NCI-H146 (cell line): ENCODE measurements at places on chromosomes 12 and 14.

DNA sequence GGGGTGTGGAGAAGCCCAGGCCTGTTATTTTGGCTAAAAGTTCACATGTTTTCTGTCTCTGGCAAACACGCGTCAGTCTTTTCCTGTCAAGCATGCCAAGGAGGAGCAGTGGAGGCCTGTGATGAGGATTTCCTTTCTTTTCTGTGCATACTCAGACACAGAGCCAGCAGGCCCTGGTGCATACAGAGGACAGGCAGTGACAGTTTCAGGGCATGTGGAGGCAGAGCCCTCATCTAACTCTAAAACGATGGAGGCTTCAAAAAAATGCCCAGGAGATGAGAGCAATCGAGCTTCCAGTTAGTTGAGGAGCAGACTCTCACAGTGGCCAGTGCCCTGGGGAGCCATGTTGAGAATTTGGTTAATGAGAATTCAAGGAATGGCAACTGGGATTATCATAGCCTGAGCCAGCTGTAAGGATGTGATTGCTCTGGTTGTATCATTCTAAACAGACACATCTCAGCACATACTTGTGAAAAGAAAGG lies 66.5 kb downstream of the TRAFD1 start:
- no peak for DNase-seq

DNA sequence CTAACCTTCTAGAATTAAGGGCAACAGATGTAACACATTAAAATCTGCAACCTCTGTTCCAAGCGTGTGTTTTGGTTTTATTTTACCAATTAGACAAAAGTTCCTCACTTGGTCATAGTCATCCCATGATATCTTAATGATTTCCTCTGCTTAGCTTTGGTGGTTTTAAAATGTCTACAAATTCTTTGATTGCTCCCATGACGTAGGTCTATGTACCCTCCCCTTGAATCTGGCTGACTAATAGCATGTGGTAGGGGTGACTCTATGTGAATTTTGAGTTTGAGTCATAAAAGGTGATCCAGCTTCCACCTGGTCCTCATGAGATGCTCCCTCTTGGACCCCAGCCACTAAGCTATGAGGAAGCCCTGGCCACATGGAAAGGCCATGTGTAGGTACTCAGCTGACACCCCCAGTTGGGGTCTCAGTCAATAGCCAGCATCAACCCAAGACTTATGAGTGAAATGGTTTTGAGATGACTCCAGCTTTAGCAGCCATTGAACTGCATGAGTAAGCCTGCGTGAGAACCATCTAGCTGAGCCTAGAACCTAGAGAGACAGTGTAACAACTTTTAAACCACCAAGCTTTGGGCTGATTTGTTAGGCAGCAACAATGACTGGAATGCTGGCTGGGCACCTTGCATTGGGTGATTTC lies 247.1 kb downstream of the MSRB3 start:
- DNase-seq = no peak

GRCh38 chr14:69288011-69288771 lies 28.2 kb downstream of the GALNT16 start:
- no peak for DNase-seq

DNA sequence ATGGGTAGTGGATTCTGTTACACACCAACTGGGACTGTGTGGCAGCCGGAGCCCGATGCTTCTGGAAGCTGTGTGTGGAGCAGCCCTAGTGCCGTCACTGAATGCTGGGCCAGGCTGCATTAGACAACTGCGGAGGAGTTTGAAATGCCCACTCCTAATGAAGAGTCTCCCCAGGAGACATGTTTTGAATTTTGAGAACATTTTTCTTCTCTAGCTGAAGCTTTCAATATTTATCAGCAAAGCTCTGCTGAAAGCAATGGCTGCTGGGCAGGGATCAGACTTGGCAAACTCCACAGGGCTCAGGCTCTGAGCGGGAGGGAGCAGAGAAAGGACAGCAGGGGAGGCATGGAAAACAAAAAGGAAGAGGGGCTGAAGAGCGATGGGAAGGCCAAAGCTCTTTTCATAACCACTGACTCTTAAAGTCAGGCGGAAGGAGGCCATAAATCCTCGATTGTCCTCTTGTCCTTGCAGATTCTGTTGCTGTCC lies 189.1 kb downstream of the MON2 start:
- no peak for DNase-seq

DNA sequence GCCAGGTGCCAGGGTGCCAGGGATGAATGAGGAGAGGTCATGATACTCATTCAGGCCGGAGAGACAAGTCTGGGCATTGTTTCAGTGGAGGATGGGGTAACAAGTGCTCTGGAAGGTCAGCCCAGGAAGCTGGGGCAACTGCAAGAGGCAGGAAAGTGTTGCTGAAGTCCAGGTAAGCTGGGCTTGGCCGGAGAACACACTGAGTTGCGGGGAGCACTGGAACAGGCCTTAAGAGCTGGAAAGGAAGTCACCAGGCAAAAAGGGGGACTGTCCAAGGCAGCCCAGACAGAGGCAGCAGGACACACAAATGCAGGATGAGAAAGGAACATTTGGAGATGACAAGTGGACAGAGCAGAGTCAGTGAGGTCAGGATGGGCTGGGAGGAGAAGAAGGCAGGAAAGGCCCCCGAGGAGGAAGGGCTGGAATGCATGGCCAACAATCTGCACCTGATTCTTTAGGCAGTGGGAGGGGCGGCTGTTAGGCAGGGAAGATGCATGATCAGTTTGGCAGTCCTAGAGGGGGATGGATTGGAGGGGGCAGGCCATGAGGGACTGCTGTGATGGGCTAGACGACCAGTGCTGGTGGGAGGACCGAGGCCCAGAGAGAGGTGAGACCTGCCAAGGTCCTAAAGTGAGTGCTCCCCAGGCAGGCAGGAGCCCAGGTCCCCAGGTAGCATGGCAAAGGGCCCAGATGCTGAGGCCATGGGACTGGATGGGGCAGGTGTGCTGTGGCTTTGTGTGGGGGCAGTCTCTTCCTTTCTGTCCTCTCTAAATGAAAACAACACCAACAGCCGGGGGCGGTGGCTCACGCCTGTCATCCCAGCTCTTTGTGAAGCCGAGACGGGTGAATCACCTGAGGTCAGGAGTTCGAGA lies 17.2 kb upstream of the HHIPL1 start:
- DNase-seq = no peak

DNA sequence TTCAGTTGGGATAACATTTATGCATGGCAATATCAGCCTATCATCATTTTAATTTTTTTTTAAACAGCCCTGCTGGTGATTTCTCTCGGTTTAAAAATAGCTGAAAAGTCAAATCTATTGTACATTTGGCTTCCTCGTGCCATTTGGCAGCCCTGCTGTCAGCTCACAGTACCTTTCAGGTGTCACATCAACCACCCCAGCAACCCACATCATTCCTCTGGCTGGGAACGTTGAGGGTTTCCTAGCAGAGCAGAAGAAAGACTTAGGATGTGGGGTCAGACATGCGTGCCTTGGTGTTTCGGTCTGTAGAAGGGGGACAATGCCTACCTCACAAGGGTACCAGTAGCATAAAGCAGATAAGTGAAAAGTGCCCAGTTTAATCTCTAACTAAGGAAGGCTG lies 15.8 kb downstream of the PEBP1 start:
- DNase-seq = no peak

DNA sequence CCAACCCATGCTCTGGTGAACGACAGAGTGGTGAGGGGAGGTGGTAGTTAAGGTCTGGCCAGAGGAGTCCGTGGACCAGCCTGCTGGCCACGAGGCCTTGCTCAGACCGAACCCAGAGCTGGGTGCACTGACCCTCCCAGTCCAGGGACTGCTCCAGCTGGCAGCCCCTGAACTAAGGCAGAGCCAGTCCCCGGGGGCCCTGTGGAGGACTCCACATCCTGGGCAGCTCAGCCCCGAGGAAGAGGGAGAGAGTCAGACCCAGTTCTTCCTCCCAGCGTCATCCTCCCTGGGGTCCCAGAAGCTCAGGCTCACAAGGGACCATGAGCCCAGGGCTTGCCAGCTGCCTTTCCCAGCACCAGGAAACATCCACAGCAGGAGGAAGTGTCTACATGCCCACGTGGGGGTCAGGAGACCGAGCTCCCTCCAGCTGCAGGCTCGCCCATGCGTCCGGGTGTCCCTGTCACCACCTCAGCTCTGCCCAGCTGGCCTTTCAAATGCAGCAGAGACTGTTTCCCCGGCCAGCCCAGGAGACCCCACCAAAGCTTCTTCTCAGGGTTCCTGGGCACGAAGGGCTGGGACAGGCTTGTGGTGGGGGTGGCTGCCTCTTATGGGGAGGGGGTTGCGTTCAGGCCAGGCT lies 194.4 kb downstream of the KIF26A start:
- DNase-seq = no peak

DNA sequence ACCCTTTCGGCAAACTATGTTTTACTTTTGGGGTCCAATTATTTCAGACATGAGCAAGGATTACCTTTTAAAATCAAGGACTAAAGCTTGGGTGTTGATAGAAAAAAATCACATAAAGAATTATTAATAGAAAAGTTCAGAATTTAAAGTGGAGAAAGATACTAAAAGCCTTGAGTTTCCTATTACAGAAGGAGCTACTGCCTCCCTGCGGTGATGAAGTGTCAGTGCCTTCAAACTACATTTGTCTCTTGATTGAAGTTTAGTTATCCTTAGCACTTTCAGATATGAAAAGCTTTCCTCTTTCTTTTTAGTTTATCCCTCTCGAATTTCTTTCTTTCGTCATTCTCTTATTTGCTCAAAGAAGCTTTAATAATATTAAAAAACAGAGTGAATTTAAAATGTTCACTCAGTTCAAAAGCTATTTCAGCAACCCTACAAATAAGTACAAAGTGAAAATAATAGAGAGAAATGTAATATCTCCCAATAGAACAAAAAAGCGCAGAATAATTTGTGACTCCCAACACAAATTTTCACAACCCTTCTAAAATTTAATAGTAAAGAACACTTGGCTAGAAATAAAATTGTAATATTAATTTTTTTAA lies 87.6 kb downstream of the SEC23A start:
- peak; percentile 59 for DNase-seq

GRCh38 chr12:56420411-56420810 lies 28.8 kb downstream of the TIMELESS start:
- no peak for DNase-seq

DNA sequence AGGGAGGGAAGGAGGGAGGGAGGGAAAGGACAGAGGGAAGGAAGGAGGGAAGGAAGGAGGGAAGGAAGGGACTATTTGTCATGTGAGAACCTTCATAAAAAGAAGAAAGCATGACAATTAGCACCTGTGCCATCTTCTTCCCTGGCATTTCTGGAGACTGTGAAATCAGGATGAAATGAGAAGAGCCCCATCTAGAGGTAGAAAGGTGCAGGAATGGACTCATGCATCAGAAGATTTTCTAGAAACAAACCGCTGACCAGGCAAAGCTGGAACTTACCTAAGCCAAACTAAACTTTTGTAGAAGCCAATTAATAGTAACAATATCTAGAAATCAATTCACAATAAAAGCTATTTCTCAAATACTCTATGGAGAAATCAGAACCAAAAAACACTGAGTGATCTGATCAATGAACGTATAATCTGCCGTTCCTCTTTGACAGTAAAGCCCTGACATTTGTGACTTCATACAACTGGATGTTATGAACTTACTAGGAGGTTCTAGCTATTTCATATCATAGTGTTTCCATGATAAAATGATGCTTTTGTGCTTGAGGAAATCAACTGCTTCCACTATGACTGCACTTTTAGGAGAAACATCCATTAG lies 24.4 kb upstream of the CRACR2A start:
- peak; percentile 68 for DNase-seq

- no peak for DNase-seq
Observed at GRCh38 chr12:122961531-122962329, 4.5 kb downstream of the ABCB9 start.

DNA sequence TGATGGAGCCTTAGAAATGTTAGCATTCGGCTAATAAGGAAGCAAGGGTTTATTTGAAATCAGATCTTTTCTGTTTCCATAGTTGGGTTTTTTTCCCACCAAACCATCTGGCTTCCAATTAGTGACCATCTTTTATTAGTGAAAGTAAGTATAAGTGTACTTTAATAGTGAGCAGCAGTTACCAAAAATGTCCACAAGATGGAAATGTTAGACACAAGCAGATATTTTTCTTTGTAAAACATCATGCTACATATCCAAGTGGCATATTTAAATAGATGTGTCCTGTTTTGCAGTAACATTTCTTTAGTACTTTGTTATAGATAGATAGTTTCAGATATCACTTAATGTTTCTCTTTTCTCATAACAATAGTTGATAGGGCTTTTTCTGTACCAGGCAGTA lies 28.8 kb downstream of the YEATS4 start:
- peak; percentile 3 for DNase-seq

GRCh38 chr12:92971859-92972524 lies 42.9 kb upstream of the EEA1 start:
- DNase-seq = no peak
